ENCODE measurements at places on chromosomes 7 and 10.

DNA sequence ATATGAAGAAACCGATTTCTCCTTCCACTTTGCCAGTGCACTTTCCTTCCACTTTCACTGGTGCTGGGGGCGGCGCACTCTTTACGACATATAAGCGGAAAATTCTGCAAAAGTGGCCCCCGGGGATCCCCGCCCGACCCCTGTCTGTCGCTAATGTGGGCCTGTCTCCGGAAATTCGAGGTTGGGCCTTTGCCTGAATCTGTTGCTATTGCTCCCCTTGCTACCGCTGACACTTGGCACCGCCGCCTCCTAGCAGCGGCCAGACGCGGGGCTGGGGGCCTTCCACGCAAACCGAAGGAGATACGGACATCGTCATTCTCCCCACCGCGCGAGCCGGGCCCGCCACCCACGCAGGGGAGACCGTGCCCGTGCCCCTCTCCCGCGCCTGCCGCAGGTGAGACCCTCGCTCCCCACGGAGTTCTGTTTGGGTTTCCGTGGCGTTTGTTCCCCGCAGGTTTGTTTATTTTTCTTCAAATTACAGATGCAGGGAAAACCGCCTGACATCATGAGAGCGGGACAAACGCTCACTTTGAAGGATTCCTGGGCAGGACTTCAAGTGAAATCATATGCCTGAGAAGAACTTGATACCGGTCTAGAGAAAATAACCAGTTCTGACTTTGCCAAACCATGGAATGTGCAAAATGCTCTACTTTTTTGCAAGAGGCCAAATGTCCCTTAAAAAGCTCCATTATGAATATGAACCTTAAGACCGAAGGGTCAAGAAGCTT, 5.0 kb downstream of the TWIST1 start:
- DNase-seq = no peak

DNA sequence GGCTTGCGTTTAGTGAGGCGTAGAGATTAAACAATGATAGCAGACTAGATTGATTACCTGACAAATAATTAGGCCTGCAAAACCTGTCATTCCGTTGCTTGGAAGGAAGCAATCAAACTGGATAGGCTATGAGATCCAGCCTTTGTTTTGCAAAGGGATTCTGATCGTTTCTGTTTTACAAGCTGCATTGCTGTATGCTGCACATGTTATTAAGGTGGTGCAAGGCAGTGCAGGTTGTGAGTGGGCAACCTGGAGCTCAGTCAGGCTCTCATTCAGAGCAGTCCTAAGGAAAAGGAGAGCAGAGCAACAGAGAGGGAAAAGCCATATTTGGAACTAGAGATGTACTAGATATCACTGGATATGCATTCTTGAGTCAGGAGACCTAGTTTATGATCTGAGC, 6.9 kb upstream of the NOBOX start:
- DNase-seq = no peak

GRCh38 chr7:40700653-40701421, 566.0 kb downstream of the SUGCT start:
- DNase-seq = no peak

DNA sequence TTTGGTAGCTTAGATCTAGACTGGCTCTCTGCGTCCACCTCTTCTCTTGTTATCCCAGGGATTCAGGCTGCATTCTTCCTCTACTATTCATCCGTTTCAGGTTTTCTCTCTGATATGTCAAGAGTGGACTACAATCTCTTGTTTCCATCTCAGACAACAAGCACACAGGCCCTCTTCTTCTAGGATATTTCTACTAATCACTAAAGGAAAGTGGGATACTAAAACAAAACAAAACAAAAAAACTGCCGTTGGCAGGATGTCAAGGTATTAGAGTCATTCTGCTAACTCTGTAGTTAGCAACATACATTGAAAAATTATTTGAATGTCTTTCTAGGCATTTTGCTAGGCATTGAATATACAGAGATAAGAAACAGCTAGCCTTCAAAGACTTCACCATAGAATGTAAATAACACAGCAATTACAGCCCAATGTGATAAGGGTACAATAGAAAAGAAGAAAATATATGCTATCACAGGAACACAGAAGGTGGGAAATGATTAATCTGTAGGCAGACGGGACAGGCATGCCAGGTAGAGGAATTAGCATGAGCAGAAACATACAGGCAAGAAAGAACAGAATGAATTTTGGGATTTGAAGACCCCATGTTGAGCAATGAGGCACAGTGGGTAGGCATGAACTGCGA, 210.5 kb downstream of the CSTF2T start:
- DNase-seq = no peak

DNA sequence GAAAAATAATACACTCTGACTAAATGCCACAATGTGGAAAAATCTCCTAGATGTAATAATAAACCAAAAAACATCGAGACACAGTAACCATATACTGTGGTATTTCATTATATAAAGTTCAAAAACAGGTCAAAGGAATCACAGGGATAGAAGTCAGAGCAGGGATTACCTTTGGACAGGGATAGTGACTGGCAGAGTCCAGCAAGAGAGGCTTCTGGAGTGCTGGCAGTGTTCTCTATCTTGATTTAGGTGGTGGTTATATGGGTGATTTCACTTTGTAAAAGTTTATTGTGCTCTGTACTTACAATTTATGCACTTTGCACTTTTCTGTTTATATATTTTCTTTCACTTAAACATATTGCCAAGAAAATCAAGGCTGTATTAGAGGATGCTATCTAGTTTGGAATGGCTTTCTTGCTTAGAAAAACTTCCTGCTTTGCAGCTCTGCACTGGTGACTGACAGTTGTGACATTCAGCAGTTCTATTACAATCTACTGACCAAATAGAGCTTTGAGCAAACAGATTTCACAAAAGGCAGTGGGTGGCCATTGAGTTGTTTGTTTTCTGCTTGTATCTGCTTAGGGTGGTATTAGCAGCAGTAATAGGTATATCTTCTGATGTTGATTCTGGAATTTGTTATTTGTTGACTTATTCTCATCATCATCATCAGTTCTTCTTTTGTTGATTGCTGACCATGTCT, 263.6 kb upstream of the LRGUK start:
- DNase-seq = peak; percentile 88

- DNase-seq = peak; percentile 0
Observed at GRCh38 chr10:102540023-102540422, 36.3 kb downstream of the SUFU start.

DNA sequence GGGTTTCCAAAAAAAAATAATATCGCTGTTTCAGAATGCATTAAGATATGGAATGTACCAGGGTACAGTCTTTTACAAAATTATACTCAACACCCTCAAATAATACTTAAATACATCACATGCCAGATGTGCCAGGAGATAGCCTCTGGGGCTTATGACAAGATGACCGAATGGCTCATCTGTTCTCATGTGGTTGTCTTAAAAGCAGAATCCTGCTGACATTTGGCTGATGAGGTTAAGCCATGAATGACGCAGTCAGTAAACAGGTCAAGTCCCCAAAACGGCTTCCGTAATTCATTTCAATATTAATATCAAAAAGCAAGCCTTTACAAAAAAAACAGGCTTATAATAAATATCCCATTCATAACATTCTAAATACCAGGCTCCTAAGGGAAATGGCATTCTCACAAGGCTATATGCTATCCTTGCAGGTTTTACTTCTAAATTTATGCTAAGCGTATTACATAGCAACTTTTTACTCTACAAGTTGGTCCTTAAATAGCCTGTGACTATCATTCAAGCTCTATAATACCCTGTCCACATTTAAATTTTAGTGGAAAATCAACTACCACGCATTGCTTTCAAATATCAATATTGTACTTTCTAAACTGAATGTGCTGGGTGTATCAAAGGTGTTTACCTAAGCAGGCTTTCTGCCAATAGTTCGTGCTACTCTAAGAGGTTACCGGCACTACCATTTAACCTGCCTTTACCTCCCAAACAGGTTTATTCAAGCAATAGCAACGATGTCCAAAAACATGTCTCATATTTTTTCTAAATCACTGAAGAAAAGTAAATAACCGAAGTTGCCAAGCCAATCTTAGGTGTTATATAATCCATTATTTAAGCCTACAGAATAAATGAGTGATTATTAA, 15.6 kb downstream of the SMURF1 start:
- peak; percentile 40 for DNase-seq

GRCh38 chr7:25308906-25309705, 80.8 kb upstream of the NPVF start:
- DNase-seq = no peak

DNA sequence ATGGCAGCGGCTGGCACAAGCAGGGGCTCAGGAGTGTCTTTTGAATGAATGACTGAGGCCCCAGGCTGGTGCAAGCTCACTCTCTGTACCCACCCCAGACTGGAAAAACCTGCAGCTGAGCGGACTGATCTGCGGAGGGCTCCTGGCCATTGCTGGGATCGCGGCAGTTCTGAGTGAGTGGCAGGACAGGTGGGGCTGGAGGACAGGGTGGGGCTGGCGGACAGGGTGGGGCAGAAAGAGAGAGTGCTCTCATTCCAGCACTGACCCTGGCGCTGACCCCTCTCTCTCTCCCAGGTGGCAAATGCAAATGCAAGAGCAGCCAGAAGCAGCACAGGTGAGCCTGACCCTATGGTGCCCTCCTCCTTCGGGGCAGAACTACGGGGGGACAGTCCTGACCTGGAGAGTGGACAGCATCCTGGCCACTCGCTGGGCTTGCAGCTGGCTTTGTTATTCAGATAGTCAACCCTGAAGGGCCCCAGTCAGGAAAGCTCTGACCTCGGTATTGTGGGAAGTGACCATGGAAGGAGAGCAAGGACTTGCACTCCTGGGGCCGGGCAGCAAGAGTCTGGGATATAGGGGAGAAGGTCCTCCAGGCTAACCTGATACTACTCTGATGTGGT, 4.1 kb downstream of the FXYD4 start:
- no peak for DNase-seq

DNA sequence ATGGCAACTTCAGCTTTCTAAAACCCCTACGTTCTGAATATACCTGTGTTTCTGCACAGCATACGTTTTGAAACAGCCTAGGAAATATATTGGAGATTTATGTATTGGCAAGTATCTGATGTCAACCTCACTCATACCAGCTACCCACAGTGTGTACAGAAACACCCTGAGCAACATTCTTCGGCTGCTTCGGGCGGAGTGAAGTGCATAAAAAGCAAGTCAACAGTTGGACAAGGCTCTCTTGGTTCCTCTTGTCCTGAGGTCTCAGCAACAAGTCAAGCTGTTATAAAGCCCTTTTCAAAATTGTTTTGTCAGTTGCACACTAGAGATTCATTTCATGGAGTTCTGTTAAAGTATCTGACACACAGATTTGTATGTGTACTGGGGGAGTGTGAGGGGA, 40.0 kb upstream of the PAPSS2 start:
- no peak for DNase-seq

DNA sequence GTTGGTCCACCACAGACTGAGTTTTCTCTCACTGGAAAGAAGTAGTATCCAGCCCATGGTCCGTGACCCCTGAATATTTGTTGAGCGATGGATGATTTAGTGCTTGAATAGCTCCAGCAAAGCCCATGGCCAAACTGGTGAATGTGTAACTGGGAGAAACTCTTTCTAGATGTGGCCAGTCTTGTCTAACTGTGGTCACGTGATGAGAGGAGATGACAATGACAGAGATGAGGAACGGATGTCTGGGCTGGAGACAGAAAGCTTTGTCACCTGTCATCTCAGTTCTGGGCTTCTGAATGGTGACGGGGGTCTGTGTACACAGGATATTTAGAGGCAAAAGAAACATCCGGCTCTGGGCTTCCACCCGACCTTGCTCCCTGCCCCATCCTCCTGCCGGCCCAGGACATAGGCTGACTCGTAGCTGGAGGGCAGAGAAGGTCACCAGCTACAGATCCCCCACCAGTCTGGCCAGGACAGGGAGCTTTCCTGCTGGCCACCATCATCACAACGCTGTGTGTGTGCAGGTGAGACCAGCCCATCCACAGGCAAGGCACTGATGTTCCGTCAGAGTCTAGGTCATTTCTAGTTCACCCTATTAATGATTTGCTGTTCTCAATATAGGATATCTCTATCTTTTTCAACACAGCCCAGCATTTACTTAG, 152.5 kb upstream of the TNS3 start:
- DNase-seq = no peak

DNA sequence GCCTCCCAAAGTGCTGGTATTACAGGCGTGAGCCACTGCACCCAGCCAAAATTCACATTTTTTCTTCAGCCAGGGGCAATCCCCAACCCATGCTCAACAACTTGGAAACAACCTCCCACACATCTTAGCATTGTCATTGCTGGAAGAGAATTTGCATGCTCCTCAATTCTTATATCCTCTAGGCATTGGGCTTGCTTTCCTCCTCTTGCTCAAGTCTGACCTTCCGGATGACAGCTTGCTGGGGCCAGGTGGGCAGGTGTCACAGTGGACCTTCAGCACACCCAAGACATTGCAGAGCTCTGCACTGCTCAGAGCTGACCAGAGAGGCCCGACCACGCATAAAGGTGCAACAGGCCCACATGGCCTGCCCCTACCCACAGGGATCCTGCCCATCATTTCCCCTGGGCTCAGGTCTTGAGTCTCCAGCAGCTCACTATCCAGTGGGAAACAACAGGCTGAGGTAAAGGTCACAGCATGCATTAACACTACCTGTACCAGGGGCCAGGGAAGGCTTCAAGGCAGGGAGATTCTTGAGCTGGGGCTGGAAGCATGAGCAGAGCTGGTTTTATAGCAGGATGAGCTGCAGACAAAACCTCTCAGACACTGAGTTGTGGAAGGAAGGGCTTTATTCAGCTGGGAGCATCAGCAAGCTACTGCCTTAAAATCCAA, 6.8 kb upstream of the GPR15LG start:
- no peak for DNase-seq

- DNase-seq = no peak
Observed at GRCh38 chr7:43645699-43646226, 62.9 kb downstream of the STK17A start.

GRCh38 chr10:14439451-14440259, 108.9 kb upstream of the FRMD4A start:
- no peak for DNase-seq

GRCh38 chr10:75403144-75403938, 1.8 kb upstream of the ZNF503 start:
- DNase-seq = peak; percentile 25

GRCh38 chr10:26721561-26721960, 24.1 kb downstream of the PDSS1 start:
- no peak for DNase-seq

Measured in NCI-H748 treated with DMSO at 0.1 percent for 48 hours (cell line).